ENCODE measurements at places on chromosomes 11 and 22. TPM values are rescaled to one million over a fixed set of nuclear protein-coding genes. Genes with fewer than 3 reads are reported as not detected.
A peak's percentile ranks its signal among the peaks of the same experiment; 100 is the strongest.

RAB30 gene
- total RNA-seq, result 59.4 TPM

MPZL3 gene
- total RNA-seq, result 0.54 TPM

HSPB2 gene
- 1.4 TPM for total RNA-seq

EIF3D gene
- 143 TPM for total RNA-seq

MARK2 gene
- 76.8 TPM for total RNA-seq

ADSL gene
- total RNA-seq, result 62.3 TPM

TREH gene
- total RNA-seq, result not detected

OR52M1 gene
- not detected for total RNA-seq

TUB gene
- 2.8 TPM for total RNA-seq

SERPING1 gene
- total RNA-seq, result 46.1 TPM

USP28 gene
- 20.0 TPM for total RNA-seq

DNA sequence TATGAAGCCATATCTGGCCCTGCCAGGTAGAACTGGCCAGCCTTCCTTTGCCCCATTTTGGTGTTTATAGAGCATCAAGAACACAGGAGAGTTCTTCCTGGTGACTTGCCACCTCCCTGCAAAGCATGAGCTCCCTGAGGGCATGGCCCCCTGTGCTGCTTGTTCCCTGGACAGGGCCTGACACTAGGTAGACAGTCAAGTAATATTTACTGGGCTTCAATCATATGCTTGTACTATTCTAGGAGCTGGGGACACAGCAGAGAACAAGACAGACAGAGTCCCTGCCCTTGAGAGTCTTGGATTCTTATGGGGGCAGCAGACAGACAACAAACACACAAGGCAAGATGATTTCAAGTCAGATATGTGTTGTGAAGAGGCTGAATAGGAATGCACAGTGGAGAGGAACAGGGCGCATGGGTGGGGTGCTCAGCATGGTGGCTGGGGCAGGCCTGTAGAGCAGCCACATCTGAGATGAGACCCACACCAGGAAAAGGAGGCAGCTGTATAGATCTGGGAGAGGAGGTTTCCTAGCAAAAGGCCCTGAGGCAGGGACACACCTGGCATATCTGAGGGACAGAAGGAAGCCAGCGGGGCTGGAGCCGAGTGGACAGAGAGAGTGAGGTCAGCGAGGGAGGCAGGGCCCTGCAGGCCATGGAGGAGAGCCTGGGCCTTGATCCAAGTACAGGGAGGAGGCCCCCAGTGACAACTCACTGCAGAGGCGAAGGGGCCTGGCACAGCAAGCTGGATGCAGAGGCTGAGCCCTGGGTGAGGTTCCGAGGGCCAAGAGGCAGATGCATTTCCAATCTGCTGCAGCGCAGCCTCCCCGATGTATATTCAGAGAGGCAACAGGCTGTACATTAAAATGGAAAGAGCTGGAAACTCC, 10.2 kb upstream of the CBX6 start:
- H3K27me3 ChIP-seq, result peaks cover 1% of the 10 kb centered on the region
- no peaks in the 10 kb centered on the region for H3K36me3 ChIP-seq
- H3K27ac ChIP-seq, result no peak overlapping the region
- peaks cover 12% of the 10 kb centered on the region for H3K4me1 ChIP-seq
- no peak overlapping the region for H3K4me3 ChIP-seq

DNA sequence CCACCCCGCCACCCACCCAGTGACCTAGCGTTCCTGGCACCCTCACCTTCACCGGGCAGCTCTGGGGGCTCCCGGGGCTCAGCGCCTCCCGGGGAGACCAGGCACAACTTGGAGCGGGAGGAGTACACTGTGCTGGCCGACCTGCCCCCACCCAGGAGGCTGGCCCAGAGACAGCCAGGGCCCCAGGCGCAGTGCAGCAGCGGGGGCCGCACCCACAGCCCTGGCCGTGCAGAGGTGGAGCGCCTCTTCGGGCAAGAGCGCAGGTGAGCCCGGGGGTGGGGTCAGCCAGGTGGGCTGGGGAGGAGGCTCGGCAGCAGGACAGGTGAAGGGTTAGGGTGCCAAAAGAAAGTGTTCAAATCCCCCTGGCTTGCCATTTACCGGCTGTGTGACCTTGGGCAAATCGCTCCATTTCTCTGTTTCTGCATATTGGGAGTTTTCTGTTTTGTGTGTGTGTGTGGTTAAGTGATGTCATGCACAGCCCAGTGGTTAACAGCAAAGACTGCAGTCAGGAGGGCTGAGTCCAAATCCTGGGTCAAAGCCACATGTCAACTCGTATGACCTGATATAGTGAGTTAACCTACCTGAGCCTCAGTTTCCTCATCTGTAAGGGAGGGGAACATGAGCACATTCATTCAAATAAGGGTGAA, 29.5 kb downstream of the TRIOBP start:
- peaks cover 26% of the 10 kb centered on the region for H3K36me3 ChIP-seq
- no peak overlapping the region for H3K4me3 ChIP-seq
- H3K27ac ChIP-seq, result no peak overlapping the region
- H3K27me3 ChIP-seq, result peaks cover 7% of the 10 kb centered on the region
- no peaks in the 10 kb centered on the region for H3K4me1 ChIP-seq

- H3K4me3 ChIP-seq, result no peak overlapping the region
- DNase-seq, result no peak
- peaks cover 5% of the 10 kb centered on the region for H3K36me3 ChIP-seq
- H3K27me3 ChIP-seq, result peaks cover 5% of the 10 kb centered on the region
- H3K4me1 ChIP-seq, result peaks cover 2% of the 10 kb centered on the region
These were observed 60.5 kb downstream of the CEP164 start for GRCh38 chr11:117387992-117388755.

DNA sequence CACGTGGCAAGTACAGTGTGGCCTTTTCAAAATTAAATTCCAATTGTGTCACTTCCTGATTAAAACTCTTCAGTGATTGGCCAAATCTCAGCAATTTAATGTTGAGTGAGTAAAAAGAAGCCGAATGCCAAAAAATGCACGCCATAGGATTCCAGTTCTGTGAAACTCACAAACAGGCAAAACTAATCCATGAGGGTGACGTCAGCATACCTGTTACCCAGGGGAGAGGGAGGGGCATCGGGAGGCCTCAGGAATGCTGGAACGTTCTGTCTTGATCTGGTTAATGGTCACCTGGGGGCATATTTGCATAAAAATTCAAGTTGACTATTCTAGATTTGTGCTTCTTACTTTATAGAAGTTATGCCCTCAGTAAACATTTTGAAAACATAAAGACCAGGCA, 39.9 kb upstream of the RAB1B start:
- H3K27ac ChIP-seq, result no peak overlapping the region
- no peaks in the 10 kb centered on the region for H3K36me3 ChIP-seq
- peaks cover 51% of the 10 kb centered on the region for H3K4me1 ChIP-seq
- peaks cover 7% of the 10 kb centered on the region for H3K27me3 ChIP-seq
- no peak overlapping the region for H3K4me3 ChIP-seq
- no peak for DNase-seq

- H3K4me3 ChIP-seq, result no peak overlapping the region
- H3K36me3 ChIP-seq, result no peaks in the 10 kb centered on the region
- H3K27ac ChIP-seq, result no peak overlapping the region
- peaks cover 1% of the 10 kb centered on the region for H3K4me1 ChIP-seq
These were observed 32.4 kb upstream of the MSANTD2 start for GRCh38 chr11:124832571-124832970.

- DNase-seq, result no peak
- H3K4me3 ChIP-seq, result no peak overlapping the region
- H3K27ac ChIP-seq, result no peak overlapping the region
- no peaks in the 10 kb centered on the region for H3K27me3 ChIP-seq
These were observed 392.7 kb downstream of the GUCY1A2 start for GRCh38 chr11:106625566-106625965.

GRCh38 chr11:119363081-119363850, 16.8 kb upstream of the MFRP start:
- H3K4me1 ChIP-seq, result peaks cover 27% of the 10 kb centered on the region
- peak overlapping the region; percentile 25 for H3K4me3 ChIP-seq
- peaks cover 5% of the 10 kb centered on the region for H3K36me3 ChIP-seq
- peaks cover 10% of the 10 kb centered on the region for H3K27me3 ChIP-seq
- no peak overlapping the region for H3K27ac ChIP-seq
- no peak for DNase-seq

GRCh38 chr11:110338684-110339083, 42.3 kb upstream of the RDX start:
- no peaks in the 10 kb centered on the region for H3K4me1 ChIP-seq
- H3K4me3 ChIP-seq, result no peak overlapping the region
- no peak for DNase-seq
- H3K27ac ChIP-seq, result no peak overlapping the region

- no peak overlapping the region for H3K27ac ChIP-seq
- H3K27me3 ChIP-seq, result peaks cover 1% of the 10 kb centered on the region
These were observed 273.7 kb upstream of the KIRREL3 start for GRCh38 chr11:127274328-127274676.

All from glutamatergic neuron (in vitro differentiated cells).